MM.1S (cell line): ENCODE measurements at places on chromosomes 1 and 21.

DNA sequence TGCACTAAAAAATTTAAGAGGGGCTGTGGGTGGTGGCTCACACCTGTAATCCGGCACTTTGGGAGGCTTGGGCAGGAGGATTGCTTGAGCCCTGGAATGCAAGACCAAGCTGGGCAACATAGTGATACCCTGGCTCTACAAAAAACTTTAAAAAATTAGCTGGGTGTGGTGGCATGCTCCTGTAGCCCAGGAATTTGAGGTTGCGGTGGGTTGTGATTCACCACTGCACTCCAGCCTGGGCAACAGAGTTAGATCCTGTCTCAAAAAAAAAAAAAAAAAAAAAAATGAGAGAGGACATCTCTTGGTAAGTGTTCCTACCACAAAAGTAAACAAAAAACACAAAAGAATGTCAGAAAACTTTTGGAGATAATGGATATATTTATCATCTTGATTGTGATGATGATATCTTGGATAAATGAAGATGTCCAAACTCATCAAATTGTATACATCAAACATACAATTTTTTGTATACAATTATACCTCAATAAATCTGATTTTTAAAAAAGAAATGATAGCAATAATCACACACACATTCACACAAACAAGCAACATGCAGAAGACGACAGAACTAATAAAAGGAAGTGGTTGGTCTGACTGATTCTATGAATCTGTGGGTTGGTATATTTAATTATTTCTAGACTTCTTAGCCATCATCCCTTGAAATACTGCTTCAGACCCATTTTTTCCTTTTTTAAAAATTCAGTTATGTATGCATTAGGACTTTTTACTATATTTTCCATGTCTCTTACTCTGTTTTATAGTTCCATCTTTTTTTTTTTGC is 465.9 kb downstream of the PLA2G4A start:
- no peak for DNase-seq

DNA sequence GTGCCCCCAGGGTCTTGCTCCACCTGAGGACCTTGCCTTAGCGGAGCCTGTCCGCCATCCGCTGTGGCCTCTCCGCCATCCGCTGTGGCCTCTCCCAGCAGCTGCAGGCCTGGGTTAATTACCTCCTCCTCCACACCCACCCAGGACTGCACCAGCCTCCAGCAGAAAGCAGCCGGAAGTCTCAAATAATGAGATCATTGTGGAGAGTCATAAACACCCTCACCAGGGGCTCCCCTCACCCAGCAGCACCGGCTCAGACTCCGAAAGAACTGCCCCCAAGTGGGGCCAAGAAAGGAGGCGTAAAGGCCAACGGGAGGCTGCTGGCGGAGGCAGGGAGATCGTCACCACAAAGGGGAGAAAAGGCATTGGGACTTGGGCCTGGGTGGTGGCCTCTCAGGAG is 10.7 kb upstream of the GPR153 start:
- DNase-seq: no peak

- no peak for DNase-seq
These were observed 267.9 kb downstream of the PTPRU start for GRCh38 chr1:29504196-29504595.

GRCh38 chr1:230306169-230306568 is 120.0 kb downstream of the PGBD5 start:
- peak; percentile 48 for DNase-seq

DNA sequence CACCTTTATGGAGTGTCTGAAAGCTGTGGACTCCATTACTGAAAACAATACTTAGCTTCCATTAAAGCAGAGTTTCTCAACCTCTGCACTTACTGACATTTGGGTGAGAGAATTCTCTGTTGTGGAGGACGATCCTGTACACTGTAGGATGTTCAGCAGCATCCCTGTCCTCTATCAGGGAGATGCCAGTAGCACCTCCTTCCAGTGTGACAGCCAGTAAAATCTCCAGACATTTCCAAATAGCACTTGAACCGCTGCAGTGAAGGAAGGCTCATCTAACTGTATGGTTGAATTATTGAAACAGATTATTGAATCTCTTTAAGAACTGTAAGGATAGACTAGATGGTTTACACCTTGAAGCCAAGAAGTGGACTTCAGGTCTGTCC is 3.1 kb downstream of the PRDM2 start:
- DNase-seq: no peak

GRCh38 chr1:192797891-192798290 is 10.9 kb upstream of the RGS2 start:
- no peak for DNase-seq

- peak; percentile 62 for DNase-seq
These were observed 36.7 kb upstream of the THEM4 start for GRCh38 chr1:151945725-151946722.

DNA sequence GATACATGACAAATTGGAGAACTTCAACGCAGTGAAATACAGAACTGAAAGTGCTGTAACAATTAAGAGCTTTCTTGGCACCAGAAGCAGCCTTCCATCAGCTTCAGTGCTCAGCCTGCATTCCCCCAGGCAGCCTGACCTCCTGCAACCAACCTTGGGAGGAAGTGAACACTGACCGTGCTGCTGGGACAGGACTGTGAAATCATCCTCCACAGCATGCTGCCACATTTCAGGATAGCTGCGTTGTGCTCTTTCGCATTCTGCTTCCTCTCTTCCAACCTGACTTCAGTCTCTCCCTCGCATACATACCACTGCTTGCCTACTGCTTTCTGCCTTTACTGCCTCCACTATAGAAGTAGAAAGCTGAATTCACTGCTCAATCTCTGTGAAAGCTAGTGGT is 388.6 kb downstream of the RWDD3 start:
- DNase-seq: no peak

DNA sequence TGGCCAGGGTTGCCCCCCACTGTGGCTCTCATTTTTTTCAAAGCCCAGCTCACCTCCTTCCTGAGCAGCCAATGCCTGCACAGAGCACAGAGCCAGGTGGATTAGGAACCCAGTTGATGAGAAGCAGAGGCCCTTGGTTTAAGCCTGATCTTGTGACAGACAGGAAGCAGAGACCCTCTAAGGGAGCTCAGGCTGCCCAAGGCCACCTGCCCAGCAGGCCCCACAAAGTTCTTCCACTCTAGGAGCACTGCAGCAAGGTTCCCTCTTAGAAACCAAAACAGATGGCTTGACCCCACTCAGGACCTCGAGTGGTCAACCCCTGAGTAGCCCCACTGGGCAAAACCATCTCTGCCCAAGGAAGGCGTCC is 25.5 kb upstream of the PRSS38 start:
- no peak for DNase-seq

- no peak for DNase-seq
These were observed 39.9 kb downstream of the PEX14 start for GRCh38 chr1:10514490-10515235.

DNA sequence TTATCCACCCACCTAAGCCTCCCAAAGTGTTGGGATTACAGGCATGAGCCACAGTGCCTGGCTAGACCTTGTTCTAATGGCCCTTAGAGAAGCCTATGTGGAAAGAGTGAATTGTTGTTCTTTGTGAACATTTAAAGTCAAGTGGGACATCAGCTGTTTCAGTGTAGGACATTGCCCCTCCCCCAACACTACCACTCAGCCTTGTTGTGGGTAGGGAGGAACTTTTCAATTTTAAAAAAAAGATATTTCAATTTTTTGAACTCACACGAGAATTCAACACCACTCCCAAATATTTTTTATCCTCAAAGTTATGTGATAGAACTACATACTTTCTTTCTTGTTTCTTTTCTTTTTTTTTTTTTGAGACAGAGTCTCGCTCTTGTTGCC is 36.7 kb upstream of the TMEM222 start:
- no peak for DNase-seq

- no peak for DNase-seq
These were observed 10.3 kb downstream of the ADGRB2 start for GRCh38 chr1:31753707-31754349.
